Natural killer cell treated with Interleukin-12 subunit alpha and Interleukin-12 subunit beta and Interleukin-15 and Interleukin-18, amount 100 ng/mL, for 72 hours (primary cell): ENCODE measurements at places on chromosomes 13 and 19. TPM values are rescaled to one million over a fixed set of nuclear protein-coding genes. Genes with fewer than 3 reads are reported as not detected.

- H3K4me3 ChIP-seq = peak overlapping the region; percentile 73
- no peaks in the 10 kb centered on the region for H3K36me3 ChIP-seq
- DNase-seq = peak; percentile 94
Observed at GRCh38 chr19:51441410-51442390, 16.6 kb downstream of the SIGLEC8 start.

GRCh38 chr13:26677156-26677555 lies 83.4 kb downstream of the GPR12 start:
- no peaks in the 10 kb centered on the region for H3K4me1 ChIP-seq
- no peaks in the 10 kb centered on the region for H3K36me3 ChIP-seq

DNA sequence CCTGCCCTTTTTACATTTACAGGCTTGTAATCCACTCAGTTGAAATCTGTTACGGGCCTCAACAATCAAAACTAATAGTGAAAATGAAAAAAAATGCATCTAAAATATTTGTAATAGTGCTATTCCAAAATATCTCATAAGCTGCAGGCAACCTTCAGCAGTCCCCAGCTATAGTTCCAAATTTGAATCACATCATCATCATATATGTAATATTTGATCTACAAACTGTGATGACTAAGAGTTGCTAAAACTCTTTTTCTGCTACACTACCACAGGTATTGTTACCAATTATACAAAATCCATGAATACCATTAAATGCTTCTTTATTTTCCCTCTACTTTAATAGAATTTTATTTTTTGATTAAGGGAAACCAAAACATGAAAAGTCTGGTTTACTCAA lies 121.4 kb upstream of the RFC3 start:
- H3K27ac ChIP-seq = no peak overlapping the region
- DNase-seq = no peak
- H3K36me3 ChIP-seq = no peaks in the 10 kb centered on the region
- H3K27me3 ChIP-seq = no peaks in the 10 kb centered on the region
- no peak overlapping the region for H3K4me3 ChIP-seq

NLRP7 gene
- total RNA-seq = 1.1 TPM

KLK15 gene
- total RNA-seq = not detected

SPART gene
- total RNA-seq = 38.9 TPM

NCCRP1 gene
- total RNA-seq = not detected

IGFL3 gene
- not detected for total RNA-seq
